ENCODE measurements at places on chromosomes 5 and 9.

DNA sequence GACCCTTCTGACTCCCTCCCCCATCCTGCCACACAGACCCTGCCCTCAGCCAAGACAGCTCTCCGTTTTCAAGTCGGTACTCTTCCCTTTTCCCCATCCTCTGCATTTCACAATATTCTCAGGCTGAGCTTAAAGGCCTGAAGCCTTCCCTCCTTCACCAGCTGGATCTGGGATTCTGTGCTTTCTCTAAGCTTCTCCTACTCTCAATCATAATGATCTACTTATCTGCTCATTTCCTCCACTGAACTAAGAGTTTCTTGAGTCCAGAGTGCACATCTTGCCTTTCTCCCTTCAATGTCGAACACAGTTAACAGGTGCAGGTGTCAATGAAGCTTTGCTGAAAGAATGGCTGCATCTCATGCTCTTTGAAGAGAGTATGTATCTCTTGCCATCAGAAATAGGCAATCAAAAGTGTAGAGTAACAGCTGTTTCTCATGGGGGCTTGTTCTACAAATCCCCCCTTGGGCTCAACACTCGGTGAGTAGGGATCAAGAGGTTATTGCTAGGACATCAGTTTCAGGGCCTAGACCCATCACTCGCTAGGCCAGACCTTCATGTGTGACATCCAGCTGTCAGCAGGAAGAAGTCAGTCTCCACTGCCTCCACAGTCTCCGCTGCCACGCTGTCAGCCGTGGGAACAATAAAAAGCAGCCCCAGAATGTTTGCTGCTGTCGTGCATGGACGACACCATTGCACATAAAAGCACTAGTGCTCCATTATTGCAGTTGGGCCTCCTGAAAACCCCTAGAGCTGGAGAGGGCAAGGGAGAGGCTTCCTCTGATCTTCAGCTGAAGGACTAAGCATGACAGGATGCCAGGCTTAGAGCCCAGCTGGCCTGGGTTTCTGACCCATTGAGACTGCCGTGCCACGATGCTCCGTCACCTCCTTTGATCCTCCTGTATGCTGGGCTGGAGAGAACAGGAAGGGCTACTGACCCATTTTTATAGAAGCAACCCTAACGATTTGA lies 23.7 kb downstream of the TRAF1 start:
- no peak for DNase-seq

GRCh38 chr9:134407121-134407779 lies 81.0 kb downstream of the RXRA start:
- peak; percentile 68 for DNase-seq

DNA sequence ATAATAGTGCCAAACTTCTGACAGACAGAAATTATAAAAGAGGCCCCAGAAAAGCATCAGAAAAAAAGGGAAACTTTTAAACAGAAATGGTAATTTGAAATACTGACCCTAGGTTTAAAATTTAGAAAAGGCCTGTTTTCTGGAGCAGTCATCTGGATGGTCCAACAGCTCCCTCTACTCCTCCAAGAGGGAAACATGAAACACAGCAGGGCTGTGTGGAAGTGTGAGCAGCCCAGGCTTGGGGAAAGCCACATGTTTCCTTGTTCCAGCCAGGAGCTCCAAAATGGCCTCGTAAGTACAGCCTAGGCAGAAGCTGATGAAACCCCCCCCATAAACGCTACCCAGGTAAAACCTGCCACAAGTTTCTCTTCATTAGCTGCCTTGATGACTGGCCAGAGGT lies 499.3 kb upstream of the ADAMTS16 start:
- no peak for DNase-seq

DNA sequence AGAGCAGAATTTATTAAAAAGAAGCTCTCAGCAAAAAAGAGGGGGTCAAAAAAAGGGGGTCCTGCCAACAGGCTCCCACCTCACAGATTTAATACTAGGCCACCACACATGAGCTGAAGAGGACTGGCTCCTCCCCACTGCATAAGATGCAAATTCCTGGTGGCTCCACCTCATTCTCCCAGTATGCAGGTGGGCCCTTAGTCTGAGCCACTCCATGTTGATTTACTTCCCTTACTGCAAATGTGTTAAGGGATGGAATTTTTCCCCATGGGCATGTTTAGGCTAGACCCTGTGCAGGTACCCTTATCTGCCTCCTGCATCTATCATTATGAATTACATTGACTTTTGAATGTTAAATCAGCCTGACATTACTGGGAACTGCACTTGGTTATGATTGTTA lies 82.9 kb downstream of the ISOC1 start:
- DNase-seq, result no peak

GRCh38 chr5:111337133-111337532 lies 112.9 kb downstream of the CAMK4 start:
- DNase-seq, result no peak

DNA sequence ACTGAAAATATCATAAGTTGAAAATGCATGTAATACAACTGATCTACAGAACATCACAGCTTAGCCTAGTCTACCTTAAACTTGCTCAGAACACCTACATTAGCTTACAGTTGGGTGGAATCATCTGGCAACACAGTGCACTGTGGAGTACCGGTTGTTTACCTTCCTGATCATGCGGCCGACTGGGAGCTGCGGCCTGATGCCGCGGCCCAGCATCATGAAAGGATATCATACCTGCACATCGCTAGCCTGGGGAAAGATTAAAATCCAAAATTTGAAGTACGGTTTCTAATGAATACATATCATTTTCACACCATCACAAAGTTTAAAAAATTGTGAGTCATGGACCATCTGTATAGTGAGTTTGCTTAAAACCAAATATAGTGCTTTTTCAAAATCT lies 1.8 kb downstream of the HACD4 start:
- DNase-seq, result no peak

DNA sequence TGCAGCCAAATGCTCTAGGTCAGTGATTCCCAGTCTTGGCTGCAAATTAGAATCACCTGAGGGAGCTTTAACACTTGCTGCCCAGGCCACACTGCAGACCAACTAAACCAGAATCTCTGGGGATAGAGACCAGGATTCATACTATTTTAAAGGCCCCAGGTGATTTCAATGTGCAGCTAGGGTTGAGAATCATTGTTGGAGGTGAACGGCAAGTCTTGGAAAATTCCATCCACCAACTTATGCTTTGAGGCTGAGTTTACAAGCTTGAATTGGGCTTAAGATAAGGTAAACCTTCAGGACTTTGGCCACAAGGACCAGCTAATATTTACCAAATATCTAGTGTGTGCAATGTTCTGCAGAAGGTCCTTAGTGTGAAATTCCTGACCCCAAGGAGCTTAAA lies 27.5 kb downstream of the SLIT3 start:
- DNase-seq, result no peak

- DNase-seq, result no peak
These were observed 50.1 kb downstream of the CTNNA1 start for GRCh38 chr5:138803285-138803684.

- DNase-seq, result no peak
These were observed 752 bp downstream of the TSTD2 start for GRCh38 chr9:97632248-97632984.

GRCh38 chr9:72257814-72258213 lies 107.2 kb downstream of the ZFAND5 start:
- no peak for DNase-seq

DNA sequence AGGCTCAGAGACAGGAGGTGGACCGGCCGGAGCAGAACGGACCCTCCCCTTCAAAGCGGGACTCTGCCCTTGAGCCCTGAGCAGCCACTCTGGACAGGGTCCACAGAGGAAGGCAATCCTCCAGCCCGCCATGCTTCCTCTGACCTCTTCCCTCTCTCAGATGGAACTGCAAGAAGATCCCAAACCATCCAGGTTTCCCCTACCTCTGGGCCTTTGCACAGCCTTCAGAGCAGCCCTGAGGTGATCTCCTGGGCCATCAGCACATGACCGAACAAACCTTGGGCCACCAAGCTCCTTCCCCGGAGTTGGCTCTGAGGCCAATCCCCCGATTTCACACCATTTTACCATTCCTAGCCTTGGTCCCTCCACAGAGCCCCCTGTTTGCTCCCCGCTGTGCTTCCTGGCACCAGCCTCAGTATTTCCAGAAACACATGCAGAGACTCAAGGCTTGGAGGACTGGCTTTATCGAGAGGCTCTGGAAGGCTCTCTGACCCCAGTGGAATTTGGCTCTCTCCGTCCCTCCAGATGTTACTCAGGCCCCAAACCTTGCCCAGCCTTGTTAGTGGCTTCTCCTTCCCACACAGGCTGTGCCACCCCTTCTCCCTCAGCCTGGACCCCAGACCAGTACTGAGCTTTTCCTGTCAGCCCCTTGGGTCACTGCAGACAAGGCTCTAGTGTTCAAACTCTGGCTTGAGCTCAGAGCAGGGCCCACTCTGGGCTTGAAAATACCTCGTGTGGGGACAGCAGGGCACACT lies 48.6 kb upstream of the KCNMB1 start:
- no peak for DNase-seq

GRCh38 chr5:93343570-93343969 lies 237.4 kb downstream of the NR2F1-AS1 start:
- no peak for DNase-seq

GRCh38 chr5:177077335-177077734 lies 9.4 kb upstream of the FGFR4 start:
- no peak for DNase-seq

- no peak for DNase-seq
These were observed 79.3 kb downstream of the RXRA start for GRCh38 chr9:134405527-134405926.

DNA sequence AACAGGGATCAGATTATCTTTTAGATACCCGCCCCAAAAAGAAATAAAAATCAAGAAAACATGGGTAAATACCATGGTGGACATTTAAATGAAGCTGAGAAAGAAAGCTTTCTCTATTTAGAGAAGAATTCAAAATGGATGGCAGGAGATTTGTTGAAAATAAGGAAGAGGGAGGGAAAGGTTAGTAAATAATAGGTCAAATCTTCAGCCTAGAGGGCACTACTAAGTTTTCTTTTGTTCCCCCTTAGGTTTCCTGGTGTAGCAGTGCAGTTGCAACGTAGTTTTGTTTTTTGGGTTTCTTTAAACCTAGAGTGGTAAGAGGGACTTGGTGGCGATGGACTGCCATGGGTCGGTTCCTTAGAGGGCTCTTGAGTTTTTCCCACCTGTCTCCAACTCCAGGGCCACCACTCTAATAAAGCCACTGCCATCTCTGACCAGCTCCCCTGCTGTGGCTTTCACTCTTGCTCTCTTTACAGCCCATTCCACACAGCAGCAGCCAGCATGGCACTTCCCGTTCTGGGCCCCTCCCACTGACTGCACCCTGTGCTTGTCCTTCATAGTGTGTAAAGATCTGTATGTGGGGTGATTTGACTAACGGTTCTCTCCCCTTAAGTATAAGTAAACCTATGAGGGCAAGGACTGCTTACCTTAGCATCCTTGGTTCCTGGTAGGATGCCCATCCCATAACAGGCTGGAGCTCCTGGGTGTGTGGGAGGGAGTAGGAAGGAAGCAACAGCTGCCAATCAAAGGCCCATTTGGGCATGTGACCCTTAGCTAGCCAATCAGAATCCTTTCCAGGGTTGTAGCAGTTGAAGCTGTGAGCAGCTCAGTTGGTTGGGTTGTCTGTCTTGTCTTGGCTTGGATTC lies 118.3 kb downstream of the SLC1A3 start:
- DNase-seq, result no peak

- DNase-seq, result no peak
These were observed 4.7 kb downstream of the MRPL36 start for GRCh38 chr5:1794901-1795290.

GRCh38 chr5:74155501-74155900 lies 485.0 kb downstream of the ENC1 start:
- DNase-seq, result no peak
